Uterine smooth muscle cell (primary cell): ENCODE measurements at places on chromosomes 13 and 19. TPM values are rescaled to one million over a fixed set of nuclear protein-coding genes. Genes with fewer than 3 reads are reported as not detected.

Gene CCDC106
- 2.5 and 8.5 TPM in 2 replicates for total RNA-seq

Gene VPS36
- total RNA-seq = 25.4 and 33.8 TPM in 2 replicates

Gene RNF225
- 0.37 TPM in 1 of 2 replicates, not detected in the other for total RNA-seq

Gene TNFSF11
- total RNA-seq = 0.22 TPM in 1 of 2 replicates, not detected in the other
